ENCODE measurements at places on chromosomes 5 and 9.

DNA sequence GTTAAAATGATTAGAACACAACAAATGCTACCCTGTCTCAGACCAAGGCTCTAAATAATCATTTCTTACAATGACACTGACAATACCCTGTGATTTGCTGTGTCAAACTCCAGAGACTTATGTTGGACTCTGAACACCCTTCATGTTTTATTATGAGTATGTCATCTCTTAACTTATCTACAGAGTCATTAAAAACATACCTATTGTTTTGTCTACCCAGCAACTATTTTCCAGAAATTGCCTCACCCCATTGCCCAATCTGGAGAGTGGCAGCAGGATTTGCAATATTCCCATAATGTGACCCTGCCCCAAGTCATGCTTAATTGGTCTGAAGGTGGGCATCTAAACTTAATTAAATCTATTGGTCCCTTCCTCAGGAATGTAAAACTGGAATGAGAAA is 23.0 kb upstream of the KIF2A start:
- DNase-seq: no peak

DNA sequence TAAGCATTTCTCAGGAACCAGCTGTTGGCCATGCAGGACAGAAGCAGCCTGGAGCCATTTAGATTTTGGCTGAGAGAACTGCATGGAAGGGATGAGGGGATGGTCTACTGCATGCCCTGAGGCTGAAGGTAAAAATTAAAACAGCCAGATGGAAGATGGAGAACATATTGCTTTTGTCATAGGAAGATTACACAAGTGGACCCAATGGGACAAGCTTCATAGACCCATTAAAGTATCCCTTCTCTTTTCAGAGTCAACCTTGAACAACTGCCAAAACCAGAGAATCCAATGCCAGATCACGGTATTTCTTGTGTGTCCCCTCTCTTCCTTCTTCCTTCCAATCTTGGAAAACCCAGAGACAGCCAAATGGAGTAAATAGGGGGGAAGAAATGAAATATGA is 253.4 kb downstream of the NR2F1-AS1 start:
- no peak for DNase-seq

- DNase-seq: no peak
These were observed 32.7 kb upstream of the RIC1 start for GRCh38 chr9:5596173-5596572.

DNA sequence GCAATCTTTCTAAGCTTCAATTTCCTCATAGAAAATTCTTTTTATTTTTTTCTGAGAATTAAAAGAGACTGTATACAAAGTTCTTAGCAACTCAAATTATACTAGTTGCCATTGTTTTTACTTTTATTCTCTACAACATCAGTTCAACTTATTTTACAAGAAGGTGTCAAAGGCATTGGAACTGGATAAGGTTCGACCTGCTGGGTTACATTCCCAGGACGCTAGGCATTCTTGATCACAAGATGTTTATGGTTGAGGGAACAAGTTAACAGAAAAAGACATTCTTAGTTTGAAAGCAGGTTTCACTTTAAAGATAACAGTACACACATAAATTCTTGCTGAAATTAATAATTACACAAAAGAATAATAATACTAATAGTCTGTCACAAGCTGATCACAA is 163.5 kb upstream of the SNX2 start:
- no peak for DNase-seq

DNA sequence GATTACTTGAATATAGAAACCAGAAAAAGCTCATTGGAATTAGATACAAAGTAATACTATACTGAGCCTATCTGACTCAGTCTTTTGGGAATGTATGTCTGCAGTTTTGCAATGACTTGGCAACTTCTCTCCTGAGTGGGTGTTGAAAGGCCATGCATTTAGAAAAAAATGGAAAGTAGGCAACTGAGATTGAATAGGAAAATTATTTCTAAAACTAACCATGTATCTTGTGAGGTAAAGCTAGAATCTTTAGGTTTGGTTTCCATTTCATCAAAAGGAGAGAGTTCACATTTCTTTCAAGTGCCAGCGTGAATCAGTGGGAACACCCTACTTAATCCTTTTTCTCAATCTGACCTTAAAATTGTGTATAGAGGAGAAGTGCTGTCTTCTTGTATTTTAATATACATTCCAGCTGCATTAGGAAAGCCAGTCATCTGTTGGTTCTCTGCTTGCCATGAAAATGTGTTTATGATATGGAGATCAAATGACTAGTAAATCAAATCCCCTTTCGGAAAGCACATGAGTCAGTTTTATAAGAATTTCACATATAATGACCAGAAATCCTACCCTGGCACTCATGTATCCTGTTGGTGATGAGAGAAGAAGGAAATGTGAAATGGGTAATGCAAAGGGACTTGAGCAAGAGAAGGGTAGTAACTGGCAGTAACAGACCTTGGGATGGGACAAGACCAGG is 30.4 kb downstream of the NFX1 start:
- no peak for DNase-seq

- DNase-seq: no peak
These were observed 36.8 kb downstream of the PTGES start for GRCh38 chr9:129716091-129716490.

GRCh38 chr5:14445576-14446290 is 135.9 kb upstream of the OTULINL start:
- no peak for DNase-seq

GRCh38 chr9:79644601-79645000 is 72.8 kb downstream of the TLE4 start:
- DNase-seq: no peak

DNA sequence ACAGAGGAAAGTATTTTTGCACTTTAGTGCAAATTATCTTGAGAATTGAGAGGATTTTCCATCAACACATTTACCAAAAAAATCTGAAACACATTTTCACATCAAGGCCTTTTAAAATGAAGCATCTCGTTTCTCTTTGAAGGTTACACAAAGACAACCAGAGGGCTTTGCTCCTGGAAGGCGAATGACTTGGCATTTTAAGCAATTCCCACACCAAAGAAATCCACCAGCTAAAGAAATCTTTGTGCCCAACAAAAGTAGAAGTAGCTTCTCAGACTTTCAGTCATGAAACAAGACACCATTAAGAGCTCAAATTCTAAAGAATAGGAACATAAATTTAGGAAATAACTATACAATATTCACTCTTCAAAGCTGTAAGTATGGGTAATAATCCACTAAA is 59.9 kb downstream of the HABP4 start:
- no peak for DNase-seq

DNA sequence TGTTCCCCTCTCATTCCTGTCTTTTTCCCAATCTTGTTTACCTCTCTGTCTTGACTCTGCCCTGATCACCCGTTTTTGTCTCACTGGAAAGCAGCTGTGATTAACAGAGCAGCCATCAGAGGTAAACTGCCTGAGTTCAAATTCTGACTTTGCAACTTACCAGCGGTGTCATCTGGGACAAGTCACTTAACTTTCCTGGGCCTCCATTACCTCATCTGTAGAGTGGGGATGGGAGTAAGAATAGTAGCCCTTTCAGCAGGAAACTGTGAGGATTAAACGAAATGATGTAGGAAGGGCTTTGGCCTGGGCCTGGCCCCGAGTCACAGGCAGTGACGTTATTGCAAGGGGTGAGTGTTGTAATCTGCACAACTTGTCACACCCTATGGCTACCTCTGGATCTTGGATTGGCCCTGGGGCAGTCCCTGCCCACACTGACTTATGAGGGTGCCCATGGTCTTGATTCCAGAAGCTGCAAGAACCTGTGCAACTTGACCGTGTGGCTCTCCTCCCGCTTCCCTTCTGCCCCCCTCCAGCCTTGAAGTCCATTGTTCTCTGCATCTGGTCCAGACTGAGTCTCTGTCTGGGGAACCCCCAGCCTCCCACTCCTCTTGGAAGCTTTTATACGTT is 657 bp upstream of the PCDH12 start:
- DNase-seq: no peak
